ENCODE measurements at places on chromosomes 6 and 20.

DNA sequence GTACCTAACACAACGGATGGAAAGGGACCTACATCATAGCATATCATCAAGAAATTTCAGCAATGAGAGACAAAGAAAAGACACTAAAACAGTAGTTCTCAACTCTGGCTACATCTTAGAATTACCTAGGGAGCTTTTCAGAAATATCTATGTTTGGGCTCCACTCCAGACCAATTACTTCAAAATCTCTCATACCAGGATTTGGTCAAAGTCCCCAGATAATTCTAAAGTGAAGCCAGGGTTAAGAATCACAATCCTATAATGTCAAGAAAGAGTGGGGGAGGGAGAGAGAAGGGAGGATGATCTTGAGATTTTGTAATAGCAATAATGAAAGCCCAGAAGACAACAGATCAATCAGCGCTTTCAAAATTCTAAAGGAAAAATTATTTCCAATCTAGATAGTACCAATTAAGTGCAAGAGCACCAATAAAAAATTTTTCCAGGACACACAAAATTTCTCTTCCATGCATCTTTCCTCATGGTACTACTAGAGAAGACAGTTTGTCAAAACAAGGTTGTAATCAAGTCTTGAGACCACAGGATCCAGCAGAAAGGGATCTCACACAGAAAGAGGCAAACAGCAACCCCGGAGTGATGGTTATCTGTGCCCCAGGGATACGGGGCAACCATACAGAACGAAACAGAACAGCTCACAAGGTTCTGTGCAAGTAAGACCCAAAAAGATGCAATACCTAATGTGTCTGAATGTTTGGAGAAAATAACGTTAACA is 152.9 kb upstream of the DST start:
- DNase-seq: no peak

DNA sequence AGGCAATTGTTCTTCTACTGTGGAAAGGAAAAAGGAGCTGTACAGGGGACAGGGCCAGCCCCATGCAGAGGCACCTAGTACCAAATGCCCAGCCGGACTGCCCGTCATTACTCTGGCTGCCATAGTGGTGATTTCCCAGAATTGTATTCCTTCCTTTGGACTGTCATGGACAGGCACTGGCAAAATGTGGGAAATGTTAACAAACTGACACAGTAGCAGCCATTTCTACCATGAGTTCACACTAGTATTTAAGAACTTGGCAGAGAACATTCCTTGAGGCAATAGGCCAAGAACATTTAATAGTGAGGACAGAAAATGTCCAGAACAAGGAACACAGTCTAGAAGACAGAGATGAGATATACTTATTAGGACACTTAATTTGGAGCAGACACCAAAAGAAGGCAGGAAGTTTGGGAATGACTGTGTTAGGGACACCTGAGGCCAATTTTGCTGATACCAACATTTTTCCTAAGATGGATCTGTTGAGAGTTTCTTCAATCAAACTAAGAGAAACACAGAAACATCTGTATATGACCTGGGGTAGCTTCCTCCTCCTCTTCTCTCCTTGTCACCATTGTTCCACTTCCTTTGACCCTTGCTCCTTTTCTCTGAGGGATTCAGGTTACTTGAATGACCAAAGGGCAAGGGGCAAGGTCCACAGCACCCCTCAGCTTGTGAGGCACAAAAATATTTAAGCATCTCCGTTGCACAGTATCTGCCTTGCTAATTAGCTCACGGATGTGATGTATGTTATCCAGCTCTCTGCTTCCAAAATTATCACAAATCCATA is 14.9 kb downstream of the ADTRP start:
- DNase-seq: no peak

- DNase-seq: no peak
Measured at GRCh38 chr6:13538084-13538483, 36.3 kb upstream of the SIRT5 start.

- DNase-seq: no peak
Measured at GRCh38 chr6:53931086-53931485, 136.3 kb downstream of the LRRC1 start.

GRCh38 chr6:30480536-30481156 is 8.7 kb upstream of the HLA-E start:
- no peak for DNase-seq

- DNase-seq: peak; percentile 2
Measured at GRCh38 chr6:49764571-49765236, 20.5 kb upstream of the CRISP3 start.

GRCh38 chr20:16385891-16386290 is 187.4 kb downstream of the KIF16B start:
- DNase-seq: no peak

DNA sequence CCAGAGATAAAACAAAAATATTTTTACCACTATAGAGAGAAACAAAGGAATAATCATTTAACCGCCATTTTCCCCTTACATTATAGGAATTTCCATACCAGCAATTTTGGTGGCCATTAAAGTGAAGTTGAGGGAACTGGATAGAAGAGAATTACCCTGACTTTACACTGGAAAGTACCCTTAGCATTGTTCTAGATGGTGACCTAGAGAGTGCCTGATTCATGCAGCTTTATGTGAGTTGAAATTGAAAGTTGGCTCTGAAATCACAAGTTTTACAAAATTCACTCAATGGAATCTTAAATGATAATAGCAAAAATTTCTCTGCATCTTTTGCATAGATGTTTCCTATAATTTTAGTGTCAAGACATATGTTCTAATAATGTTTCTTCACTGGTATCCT is 55.7 kb upstream of the PREP start:
- no peak for DNase-seq

GRCh38 chr20:6401893-6402557 is 279.2 kb upstream of the FERMT1 start:
- no peak for DNase-seq

DNA sequence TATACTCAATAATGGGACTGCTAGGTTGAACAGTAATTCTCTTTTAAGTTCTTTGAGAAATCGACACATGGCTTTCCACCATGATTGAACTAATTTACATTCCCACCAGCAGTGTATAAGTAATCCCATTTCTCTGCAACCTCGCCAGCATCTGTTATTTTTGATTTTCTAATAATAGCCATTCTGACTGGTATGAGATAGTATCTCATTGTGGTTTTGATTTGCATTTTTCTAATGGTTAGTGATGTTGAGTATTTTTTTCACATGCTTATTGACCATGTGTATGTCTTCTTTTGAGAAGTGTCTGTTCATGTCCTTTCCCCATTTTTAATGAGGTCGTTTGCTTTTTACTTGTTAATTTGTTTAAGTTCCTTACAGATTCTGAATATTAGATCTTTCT is 66.5 kb downstream of the STK4 start:
- no peak for DNase-seq

DNA sequence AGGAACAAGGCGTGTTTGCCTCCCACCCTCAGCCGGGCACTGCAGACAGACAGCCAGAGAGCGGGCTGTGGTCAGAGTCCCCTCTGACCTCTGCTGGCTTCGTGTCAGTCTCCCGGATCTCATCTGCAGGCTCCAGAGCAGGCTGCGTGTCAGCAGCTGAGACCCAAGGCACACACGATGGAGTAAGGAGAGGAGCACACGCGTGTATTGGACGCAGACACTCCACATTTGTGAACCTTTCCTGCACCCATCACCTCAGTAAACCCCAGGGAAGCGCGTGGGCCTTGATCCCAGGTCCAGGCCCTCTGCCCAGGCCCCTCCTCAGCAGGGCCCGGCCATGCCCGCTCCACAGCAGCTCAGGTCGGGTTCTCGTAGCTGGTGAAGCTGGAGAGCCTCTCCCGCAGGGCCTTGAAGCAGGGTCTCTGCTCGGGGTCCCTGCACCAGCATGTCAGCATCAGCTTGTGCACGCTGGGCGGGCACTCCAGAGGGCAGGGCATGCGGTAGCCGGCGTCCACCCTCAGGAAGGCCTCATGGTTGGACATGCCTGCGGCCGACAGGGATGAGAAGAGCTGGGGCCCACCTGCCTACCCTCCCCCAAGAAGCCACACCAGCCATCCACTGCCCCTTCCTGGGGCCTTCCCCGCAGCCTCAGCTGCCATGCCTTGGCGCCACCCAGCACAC is 7.9 kb downstream of the PTK6 start:
- no peak for DNase-seq

DNA sequence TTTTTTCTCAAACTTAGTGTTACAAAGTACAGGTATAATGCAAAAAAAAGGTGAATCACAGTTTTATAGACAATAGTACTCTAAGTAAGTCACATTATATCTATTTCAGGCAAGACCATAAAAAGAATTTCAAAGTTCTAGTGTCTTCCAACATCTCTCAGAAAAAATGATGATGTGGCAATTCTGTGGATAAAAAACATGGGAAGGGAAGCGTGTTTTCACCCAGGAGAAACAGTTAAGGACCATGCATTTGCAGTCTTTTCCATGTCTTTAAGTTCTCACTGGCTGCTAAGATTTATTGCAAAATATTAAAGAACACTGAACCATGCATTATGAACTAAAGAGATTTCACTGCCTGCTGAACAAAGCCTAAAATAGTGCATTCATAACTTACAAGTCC is 1.8 kb downstream of the SSR1 start:
- DNase-seq: no peak

- DNase-seq: no peak
Measured at GRCh38 chr6:143536461-143536865, 24.9 kb upstream of the FUCA2 start.

GRCh38 chr20:40636486-40636885 is 52.5 kb downstream of the MAFB start:
- no peak for DNase-seq

DNA sequence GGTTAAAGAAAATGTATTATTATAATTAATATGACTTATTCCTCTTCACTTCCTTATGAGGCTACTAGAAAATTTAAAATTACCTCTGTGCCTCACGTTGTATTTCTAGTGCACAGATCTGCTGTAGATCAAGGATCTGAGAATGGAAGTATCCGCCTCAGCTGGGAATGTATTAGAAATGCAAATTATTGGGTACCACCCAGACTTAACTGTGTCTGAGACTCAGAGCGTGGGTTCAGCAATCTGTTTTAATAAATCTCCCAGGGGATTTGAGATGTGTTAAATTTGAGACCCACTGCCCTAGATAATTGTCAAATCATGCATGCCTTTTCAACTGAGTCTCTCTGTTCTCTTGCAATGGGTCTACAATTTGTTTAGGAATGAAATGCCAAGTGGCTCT is 658.0 kb upstream of the NOX3 start:
- no peak for DNase-seq

DNA sequence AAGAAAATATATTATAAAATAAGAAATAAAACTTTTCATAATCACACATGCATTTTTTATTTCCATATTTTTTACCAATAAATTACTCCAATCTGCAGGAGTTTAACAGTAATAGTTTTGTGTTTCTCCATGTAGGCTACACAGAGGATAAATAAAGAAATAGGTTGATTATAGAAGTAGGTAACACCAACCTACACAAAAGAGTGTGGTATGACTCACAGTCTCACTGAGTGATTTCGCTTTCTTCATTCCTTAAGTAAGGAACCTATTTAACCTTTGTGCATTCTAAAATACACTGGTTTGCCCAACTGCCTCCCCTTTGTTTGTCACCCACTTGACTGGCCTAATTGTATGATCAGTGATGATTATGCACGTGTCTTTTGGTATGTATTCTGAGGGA is 244.2 kb upstream of the RIMS1 start:
- no peak for DNase-seq

DNA sequence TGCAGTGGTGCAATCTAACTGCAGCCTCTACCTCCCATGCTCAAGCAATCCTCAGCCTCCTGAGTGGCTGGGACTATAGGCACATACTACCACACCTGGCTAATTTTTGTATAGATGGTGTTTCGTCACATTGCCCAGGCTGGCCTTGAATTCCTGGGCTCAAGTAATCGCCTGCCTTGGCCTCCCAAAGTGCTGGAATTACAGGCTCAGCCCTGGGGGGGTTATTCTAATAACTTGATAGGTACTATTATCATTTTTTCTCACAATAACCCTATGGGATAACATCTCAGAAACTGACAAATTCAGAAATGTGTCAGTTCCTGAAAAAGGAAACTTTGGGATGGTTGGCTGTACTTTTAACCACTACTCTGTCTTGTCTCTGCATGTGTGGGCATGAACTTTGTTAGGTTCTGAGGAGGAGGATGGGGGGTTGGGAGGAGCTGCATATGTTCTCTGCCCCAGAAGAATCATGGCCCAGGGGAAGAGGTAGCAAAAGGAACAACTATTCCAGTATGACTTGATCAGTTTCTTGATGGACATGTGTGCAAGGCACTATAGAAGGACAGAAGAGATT is 169.9 kb downstream of the CARMIL1 start:
- DNase-seq: no peak

DNA sequence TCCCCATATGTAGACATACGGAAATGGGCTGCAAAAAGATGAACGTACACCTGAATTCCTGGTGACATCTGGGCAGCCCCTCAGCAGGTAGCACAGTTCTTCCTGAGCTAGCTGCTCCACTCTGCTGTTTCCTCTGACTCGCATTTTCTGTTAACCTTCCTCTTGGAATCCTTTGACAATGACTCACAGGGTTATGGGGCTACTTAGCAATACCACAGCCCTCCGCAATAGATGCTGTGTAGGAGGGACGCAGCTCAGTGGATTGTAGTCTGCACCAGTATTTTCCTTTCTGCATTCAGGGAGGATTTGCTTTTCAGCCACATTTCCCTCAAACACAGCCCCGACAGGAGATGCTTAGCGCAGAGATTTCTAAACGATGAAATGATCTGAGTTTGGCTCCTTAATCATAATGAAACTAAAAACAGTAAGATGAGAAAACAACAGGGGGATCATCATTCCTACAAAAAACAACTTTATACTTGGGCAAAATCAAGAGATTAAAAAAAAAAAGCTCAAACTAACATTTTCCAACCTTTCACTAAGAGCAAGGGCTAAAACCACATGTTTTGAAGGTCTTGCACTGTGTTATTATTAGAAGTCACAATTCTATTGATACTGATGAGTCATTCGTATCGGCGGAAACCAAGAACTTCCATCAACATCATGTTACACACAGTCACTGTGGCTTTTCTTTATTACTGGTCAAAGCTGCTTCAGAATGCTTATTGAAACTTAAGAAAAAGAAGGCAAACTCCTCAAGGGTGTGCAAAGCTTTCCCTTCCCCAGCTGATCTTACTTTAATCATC is 12.2 kb downstream of the BACH2 start:
- DNase-seq: no peak

GRCh38 chr6:84332139-84333034 is 104.9 kb upstream of the CEP162 start:
- DNase-seq: no peak

- DNase-seq: no peak
Measured at GRCh38 chr6:54390362-54390761, 82.1 kb downstream of the TINAG start.

DNA sequence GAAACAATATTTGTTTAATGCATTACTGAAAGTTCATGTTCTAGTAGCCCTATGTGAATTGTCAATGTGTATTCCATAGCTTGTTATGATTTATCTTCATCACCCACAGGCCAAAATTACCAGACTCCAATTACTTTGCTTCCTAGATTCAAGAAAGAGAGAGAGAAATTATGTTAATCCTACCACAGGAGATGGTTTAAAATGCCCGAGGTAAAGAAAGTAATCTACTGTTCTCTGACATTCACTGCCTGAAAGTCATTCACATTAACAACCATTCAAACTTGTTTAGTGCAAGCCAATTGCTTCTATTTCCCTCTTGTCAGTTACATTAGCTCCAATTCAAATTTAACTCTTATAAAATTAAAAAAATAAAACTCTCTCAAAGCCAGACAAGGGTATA is 260.4 kb upstream of the THEMIS start:
- DNase-seq: no peak

Data from NCI-H1930 (cell line).